ENCODE measurements at places on chromosomes 1 and 21. TPM values are rescaled to one million over a fixed set of nuclear protein-coding genes. Genes with fewer than 3 reads are reported as not detected.

DNA sequence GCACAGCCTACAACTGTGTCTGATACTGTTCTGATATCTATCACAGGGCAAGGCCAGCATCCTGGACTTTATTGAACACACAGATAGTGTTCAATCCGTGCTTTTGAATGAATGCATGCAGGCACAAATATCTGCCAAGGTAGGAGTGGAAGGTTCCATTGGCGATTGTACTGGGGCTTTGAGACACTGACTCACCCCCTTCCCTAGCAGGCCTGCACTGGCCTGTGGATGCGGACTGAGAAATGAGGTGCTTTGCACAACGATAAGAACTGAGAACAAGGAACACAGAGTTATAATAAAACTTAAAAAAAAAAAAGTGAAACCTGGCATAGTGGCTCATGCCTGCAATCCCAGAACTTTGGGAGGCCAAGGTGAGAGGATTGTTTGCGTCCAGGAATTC, 62.4 kb upstream of the NGF start:
- DNase-seq: no peak

GRCh38 chr1:37537378-37537777, 16.7 kb downstream of the SNIP1 start:
- no peak for DNase-seq

- DNase-seq: no peak
Observed at GRCh38 chr1:183039330-183039729, 16.1 kb downstream of the LAMC1 start.

DNA sequence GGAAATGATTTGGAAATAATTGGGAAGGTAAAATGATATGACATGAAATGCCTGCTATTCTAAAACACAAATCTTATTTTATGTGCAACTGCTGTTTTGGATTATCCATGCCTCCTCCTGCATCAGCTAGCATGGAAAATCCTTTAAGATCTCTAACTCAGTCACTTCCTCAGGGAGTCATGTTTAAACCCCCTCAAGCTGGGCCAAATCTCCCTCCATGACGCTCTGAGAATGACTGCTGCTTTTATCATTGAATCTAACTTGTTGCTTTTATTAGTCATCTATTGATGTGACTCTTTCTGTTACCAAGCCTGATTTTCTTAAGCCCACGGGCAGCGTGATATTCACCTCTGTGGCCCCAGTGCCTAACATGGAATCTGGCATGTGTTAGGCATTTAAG, 324.8 kb downstream of the DISC1 start:
- DNase-seq: no peak

GRCh38 chr1:41673378-41673777, 188.9 kb upstream of the EDN2 start:
- peak; percentile 81 for DNase-seq

DNA sequence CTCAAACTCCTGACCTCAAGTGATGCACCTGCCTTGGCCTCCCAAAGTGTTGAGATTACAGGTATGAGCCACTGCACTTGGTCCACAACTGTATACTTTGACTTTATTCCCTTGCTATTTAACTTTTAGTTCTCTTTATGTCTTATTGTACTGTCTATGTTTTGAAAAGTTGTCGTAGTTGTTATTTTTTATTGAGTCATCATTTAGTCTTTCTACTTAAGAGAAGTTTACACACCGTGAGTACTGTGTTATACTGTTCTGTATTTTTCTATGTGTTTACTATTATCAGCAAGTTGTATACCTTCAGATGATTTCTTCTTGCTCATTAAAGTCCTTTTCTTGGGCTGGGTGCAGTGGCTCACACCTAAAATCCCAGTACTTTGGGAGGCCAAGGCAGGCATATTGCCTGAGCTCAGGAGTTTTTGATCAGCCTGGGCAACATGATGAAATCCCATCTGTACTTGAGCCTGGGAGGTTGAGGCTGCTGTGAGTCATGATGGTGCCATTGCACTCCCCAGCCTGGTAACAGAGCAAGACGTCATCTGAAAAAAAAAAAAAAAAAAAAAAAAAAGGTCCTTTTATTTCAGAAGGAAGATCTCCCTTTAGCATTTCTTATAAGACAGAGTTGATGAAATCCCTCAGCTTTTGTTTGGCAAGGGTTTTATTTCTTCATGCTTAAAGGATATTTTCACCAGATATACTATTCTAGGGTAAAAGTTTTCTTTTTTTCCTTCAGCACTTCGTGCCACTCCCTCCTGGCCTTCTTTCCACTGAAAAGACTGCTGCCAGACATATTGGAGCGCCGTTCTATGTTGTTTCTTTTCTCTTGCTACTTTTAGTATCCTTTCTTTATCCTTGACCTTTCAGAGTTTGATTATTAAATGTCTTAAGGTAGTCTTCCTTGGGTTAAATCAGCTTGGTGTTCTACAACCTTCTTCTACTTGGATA, 47.6 kb downstream of the TNFSF18 start:
- no peak for DNase-seq

- DNase-seq: no peak
Observed at GRCh38 chr1:185672719-185673360, 61.4 kb upstream of the HMCN1 start.

DNA sequence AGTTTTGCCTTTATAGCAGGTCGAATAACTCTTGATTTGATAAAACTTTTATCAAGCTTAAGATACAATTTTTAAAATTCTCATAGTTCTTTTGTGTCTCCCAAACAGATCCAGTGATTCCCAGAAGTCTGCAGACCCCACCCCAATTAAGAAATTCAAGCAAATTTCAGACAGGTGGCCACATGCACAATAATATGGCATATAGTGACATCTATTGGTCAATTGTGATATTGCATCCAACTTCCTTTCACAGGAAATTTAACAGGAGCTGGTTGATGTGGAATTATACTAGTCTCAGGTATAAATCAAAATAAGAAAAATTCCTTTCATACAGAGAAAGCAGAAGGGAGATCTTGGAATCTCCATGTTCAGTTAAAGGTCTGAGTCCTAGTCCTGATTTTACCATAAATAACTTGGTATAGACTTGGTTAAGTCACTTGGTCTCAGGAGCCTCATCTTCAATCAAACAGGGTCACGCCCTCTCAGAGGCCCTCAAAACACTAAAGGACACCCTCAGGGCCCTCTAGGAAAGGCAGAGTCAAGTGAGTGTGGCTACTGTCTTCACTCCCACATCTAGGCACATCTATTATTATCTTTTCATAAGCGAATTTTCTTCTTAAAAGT, 24.1 kb downstream of the PIGM start:
- peak; percentile 9 for DNase-seq

- no peak for DNase-seq
Observed at GRCh38 chr21:36265431-36265830, 54.6 kb upstream of the MORC3 start.

- DNase-seq: no peak
Observed at GRCh38 chr1:60589916-60590315, 492.4 kb upstream of the NFIA start.

- DNase-seq: no peak
Observed at GRCh38 chr1:89041119-89041641, 18.5 kb upstream of the GBP3 start.

GRCh38 chr1:94067196-94067595, 53.8 kb downstream of the ABCA4 start:
- DNase-seq: no peak

- no peak for DNase-seq
Observed at GRCh38 chr21:18253221-18253620, 8.6 kb downstream of the CHODL start.

- DNase-seq: no peak
Observed at GRCh38 chr1:55045430-55045829, 6.1 kb downstream of the PCSK9 start.

GRCh38 chr1:39491146-39491921, at the start of gene BMP8A:
Gene BMP8A (plus strand): TSS chr1:39491636. CDS start chr1:39491992, 356 bp downstream.
- DNase-seq: peak; percentile 77

DNA sequence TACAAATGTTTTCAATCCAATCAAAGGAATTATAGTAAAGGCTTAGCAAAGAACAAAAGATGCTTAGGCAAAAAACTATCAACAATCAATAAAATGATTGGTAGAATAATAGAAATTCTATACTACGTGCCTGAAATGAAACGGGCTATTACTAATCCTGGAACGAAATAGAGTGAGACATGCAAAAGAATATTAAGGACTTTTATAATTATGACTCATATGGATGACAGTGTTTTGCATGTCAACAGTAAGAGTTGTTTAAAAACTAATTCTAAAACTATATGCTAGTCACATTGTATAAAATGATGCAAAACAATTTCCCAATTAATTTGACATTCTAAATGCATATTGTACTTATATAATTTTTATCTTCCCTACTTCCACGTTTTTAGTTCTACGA, 35.6 kb downstream of the LRRIQ3 start:
- DNase-seq: no peak

GRCh38 chr1:110634455-110635311, 28.5 kb upstream of the KCNA2 start:
- DNase-seq: peak; percentile 58

GRCh38 chr21:44920694-44921604, at the start of gene ITGB2:
Gene ITGB2 (minus strand): TSS chr21:44920899. CDS start chr21:44910782, 10,117 bp downstream.
- peak; percentile 85 for DNase-seq

DNA sequence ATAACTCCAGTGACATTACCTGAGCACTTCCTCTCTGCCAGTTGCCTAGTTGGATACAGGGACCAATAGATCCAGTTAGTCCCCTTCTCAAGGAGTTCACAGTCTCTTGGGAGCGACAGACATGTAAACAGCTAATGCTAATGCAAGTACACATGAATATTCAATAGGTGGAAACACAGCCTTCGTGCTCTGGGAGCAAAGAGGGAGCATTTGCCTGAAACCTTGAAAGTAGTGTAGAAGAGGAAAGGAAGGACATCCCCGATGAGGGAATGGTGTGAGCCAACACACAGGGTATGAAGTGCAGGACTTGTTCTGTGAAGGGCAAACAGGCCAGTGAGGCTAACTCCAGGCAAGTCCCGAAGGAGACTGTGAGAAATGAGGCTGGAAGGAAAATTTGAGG, 3.8 kb upstream of the TMEM222 start:
- DNase-seq: no peak

DNA sequence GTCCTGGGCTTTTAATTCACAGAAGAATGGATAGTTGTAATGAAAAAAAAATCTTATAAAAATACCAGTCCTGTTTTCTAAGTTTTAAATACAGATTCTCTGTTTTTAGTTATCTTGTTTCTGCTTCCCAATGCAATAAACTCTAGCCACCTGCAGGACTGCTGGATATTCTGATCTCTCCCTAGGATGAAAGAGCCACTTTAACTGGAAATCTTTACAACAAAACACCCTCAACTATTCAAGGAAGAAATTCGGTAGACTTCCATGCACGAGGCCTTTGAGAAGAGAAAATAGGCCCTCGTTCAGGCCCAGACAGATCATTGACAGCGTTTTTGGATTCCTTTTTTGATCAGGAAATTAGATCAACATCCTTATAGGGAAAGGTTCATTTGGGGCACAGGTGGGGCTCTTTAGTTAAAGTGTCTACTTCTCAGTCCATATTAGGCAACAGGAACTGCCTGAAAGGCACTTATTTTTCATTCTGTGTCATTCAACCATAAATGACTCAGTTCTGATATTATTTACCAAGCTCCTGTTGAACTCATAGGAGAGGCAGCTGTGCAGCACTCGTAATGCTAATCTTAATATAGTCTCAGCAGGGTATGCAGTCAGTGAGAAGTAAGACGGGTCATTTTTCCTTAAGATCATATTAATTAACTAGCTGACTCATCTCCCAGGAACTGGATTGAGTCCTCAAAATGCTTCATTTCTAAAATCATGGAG, 71.1 kb upstream of the ERRFI1 start:
- no peak for DNase-seq

DNA sequence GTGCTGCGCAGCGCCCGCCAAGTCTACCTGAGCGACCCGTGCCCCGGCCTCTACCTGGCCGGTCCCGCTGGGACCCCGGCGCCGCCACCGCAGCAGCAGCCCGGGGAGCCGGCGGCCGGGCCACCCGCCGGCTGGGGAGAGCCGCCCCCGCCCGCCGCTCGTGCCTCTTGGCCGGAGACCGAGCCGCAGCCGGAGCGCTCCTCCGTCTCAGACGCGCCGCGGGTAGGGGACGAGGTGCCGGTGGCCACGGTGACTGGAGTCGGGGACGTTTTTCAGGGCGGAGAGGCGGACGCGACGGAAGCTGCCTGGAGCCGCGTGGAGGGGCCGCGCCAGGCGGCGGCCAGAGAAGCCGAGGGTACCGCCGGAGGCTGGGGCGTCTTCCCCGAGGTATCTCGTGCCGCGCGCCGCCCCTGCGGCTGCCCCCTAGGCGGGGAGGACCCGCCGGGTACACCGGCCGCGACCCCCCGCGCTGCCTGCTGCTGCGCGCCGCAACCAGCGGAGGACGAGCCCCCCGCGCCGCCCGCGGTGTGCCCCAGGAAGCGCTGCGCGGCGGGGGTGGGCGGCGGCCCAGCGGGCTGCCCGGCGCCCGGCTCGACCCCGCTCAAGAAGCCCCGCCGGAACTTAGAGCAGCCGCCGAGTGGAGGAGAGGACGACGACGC, 646 bp downstream of the IER5 start:
- DNase-seq: peak; percentile 50

DNA sequence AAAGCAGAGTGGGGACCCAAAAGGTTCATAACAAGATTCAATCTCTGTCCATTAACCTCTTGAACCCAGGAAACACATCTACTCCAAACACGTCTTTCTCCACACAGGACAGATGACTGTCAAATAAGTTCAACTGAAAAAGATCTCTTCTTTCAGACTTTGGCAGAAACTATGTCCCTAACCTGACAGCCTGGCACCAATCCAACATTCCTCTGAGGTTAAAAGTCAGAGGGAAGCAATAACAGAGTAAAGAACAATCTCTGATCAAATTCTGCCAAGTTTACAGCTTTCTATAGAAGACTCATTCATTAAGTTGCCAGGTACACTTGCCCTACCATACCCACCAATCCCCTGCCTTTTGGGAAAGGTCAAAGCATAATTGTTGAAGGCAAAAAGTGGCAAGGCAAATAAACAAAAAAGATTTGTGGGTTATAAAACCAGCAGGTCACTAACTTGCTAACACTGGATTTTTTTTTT, 31.9 kb downstream of the OTUD7B start:
- DNase-seq: no peak

GRCh38 chr1:223667484-223668182, 2.1 kb upstream of the CAPN8 start:
- no peak for DNase-seq

GRCh38 chr1:5970610-5971273, 21.5 kb downstream of the NPHP4 start:
- DNase-seq: no peak

DNA sequence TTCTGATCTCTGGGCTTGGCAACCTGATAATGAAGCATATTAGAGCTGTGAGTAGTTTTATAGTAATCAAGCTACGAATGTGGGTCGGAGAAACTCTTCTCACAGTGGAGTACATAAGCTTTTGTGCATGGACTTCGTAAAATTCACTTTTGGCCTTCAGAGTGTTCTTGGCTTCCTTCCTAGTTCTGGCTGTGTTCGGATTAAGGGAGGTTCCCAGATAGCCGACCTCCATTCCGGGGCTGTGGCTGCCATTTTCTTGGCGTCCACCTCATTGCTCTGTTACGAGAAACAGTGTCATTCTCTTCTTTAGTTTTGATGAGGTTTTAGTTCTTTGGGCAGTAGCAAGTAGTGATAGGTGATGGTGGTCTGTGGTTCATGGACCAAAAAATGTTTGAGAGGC, 26.3 kb downstream of the CAMTA1 start:
- DNase-seq: no peak

- no peak for DNase-seq
Observed at GRCh38 chr21:15774590-15774989, 44.8 kb downstream of the USP25 start.

Gene RNU1-4
- 2,232 TPM for total RNA-seq

Gene NR5A2
- total RNA-seq: not detected

Gene SELL
- total RNA-seq: 222 TPM

Gene PRR9
- total RNA-seq: not detected

Gene TRIM58
- 0.21 TPM for total RNA-seq

Gene ALX3
- not detected for total RNA-seq

Gene RGS7
- not detected for total RNA-seq

Gene OR2T29
- not detected for total RNA-seq

Gene FAM76A
- total RNA-seq: 17.5 TPM

Gene GPR25
- total RNA-seq: 0.82 TPM
